ENCODE measurements at places on chromosomes 2 and 18.

GRCh38 chr2:46273225-46273863, 23.9 kb upstream of the EPAS1 start:
- no peak for DNase-seq

- DNase-seq, result no peak
Observed at GRCh38 chr2:234555616-234556249, 58.9 kb upstream of the ARL4C start.

DNA sequence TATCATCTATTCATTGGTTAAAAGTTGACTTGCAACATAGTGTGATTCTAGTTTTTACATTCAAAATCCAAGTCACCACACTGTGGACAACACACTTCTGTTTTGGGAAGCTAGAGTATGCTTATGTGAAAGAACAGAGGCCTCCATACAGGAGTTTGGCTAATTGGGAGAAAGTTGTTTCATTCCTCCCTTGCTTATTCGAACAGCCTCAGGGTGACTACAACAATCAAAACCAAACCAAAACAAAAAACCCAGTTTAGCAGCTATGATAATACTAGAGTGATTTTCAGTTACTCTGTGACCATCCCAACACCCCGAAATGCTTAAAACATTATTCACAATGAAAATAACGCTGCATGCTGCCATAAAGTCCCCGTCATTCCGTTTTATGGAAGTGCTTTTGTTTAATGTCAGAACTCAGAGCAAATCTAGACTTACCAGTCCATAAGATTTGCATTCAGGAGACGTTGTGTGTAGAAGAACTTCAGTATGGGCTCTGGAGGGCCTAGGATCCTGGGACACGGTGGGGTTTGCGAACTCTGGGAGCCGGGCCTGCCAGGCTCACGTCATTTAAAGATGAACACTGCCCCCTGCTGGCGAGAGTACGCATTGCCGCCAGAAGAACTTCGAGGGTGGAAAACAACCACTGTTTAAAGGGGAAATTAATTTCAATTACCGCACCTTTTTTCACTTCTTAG, 111.4 kb downstream of the FTCDNL1 start:
- peak; percentile 88 for DNase-seq

DNA sequence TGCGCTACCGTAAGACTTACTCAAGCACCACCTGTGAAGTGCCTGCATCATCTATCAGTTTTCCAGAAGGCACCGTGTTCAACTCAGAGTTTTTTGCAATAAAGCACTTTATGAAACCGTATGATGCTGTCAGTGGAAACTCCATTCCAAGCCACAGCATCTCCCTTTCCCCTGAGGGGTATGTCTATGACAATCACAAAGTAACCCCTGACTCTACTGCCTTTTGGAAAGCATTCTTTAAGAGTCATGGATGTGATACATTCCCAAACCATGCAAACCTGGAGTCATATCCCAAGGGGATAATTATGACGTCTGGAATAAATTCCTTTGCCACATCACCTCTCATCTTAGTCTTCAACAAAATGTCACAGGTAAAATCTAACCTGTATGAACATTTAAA, 39.2 kb downstream of the UNC50 start:
- no peak for DNase-seq

- DNase-seq, result no peak
Observed at GRCh38 chr2:50763776-50764175, 268.2 kb downstream of the NRXN1 start.

DNA sequence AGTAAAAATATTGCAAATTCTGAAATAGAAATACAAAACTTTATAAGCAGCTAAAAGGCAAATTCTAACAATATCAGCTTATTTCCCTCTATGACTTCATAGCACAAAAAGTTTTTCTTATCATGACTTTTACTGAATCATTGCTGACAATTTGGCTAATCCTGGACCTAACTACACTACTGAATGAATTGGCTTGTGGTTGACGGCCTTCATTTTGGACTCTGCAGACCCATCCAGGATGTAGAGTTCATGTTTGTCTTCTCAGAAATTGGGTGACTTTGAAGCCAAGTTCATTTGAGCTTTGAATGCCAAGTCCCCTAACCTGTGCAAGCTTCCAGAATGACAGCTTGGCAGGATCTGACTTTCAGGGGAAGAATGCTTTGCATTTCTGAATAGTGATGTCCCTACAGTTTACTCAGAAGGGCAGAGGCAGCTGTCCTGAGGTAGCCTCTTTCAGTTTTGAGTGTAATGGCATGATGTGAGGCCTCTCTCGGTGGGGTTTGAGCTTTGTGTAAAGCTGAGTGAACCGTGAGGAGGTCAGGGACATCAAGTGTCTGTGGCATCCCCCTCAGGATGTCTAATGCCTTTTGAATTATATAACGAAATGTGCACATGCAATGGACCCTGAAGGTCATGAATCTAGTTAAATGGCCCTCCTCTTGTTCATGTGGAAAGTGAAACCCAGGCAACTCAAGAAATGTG, 48.0 kb downstream of the EFEMP1 start:
- no peak for DNase-seq

All from testis (tissue), 5 donors.